ENCODE measurements at places on chromosomes 3 and 15. TPM values are rescaled to one million over a fixed set of nuclear protein-coding genes. Genes with fewer than 3 reads are reported as not detected.

GRCh38 chr15:90234096-90234988 lies at the start of gene GDPGP1:
TSS of gene GDPGP1 (plus strand) at chr15:90234209. CDS start at chr15:90240909, 6,700 bp downstream.
- peak within 1 kb of the TSS; percentile 99 for H3K4me3 ChIP-seq
- H3K4me1 ChIP-seq: peaks cover 44% of the 10 kb centered on the region
- DNase-seq: no peak
- H3K27ac ChIP-seq: peak within 1 kb of the TSS; percentile 97
- no peaks in the 10 kb centered on the region for H3K27me3 ChIP-seq

DNA sequence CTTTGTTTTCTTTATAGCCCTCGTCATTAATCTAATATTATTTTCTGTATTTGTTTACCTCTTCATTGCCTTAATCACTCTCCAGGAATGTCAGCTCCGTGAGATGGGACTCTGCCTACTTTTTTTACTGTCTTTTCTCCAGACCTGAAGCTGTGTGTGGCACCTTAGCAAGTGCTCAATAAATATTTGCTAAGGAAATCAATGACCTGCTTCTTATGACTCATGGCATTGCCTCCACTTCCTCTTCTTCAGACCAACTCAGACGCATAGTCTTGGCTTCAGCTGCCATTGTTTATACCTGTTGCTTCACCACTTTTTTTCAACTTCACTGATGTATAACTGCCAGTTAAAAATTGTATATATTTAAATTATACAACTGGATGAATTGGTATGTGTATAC lies 218.5 kb upstream of the CMC1 start:
- H3K4me1 ChIP-seq: peaks cover 12% of the 10 kb centered on the region
- no peak overlapping the region for H3K4me3 ChIP-seq
- H3K27me3 ChIP-seq: no peaks in the 10 kb centered on the region
- H3K27ac ChIP-seq: no peak overlapping the region
- peaks cover 6% of the 10 kb centered on the region for H3K36me3 ChIP-seq

DNA sequence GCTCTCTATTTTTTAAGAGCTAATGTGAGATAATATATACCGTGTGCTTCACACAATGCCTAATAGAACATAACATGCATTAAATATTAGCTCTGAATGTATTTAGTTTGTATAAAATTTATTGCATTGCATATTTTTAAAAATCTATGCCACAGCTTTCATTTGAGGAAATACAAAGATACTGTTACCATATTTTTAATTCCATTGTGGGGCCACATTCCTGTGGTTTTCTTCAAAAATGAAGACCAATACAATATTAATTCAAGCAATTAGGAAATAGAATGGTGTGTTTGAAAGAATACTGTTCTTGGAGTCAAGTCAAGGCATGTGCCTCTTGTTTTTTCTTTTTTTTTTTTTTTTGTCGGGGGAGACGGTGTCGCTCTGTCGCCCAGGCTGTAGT lies 95.4 kb upstream of the CADPS start:
- no peak overlapping the region for H3K4me3 ChIP-seq
- DNase-seq: no peak
- no peaks in the 10 kb centered on the region for H3K27me3 ChIP-seq
- no peaks in the 10 kb centered on the region for H3K36me3 ChIP-seq

- no peak overlapping the region for H3K27ac ChIP-seq
- DNase-seq: peak; percentile 47
These were observed 72.5 kb upstream of the PRR23C start for GRCh38 chr3:139117136-139117675.

The SMAD6 gene
- 0.23 TPM for total RNA-seq

The CLSTN2 gene
- not detected for total RNA-seq

The C3orf49 gene
- not detected for total RNA-seq
